ENCODE measurements at places on chromosomes 1 and 21.

GRCh38 chr21:25791319-25791718, 56.5 kb downstream of the GABPA start:
- no peak for DNase-seq

DNA sequence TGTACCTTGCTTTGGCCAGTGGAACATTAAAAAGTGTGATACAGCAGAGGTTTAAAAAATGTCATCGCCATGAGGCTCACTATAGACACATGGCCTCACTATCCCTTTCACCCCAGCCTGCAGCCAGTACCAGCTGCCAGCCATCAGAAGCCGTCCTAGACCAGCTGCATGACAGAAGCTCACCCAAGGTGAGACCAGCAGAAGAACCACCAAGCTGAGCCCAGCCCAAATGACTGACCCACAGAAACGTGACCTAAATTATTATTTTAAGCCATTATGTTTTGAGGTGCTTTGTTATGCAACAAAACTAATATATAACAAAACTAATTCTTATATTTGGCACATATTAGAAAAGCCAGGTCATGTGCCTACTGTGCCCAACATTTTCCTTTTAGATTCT, 91.1 kb downstream of the KCNN3 start:
- DNase-seq, result no peak

DNA sequence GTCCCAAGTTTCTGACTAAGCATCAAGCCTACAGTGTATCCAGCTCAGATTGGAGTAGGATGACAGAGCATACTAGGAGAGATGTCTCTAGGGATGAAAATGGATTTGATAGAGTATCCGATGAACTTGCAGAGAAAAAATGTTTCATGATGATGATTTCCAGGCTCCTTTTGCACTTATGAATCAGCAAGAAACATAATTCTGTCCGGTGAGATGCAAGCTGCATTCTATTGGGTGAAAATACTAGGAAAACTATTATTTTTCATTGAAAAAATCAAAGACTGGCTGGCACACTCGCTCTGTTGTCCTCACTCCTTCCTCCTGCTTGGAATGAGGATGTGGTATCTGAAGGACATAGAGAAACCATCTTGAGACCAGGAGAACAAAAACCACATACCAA, 35.4 kb upstream of the RAB3GAP2 start:
- DNase-seq, result no peak

DNA sequence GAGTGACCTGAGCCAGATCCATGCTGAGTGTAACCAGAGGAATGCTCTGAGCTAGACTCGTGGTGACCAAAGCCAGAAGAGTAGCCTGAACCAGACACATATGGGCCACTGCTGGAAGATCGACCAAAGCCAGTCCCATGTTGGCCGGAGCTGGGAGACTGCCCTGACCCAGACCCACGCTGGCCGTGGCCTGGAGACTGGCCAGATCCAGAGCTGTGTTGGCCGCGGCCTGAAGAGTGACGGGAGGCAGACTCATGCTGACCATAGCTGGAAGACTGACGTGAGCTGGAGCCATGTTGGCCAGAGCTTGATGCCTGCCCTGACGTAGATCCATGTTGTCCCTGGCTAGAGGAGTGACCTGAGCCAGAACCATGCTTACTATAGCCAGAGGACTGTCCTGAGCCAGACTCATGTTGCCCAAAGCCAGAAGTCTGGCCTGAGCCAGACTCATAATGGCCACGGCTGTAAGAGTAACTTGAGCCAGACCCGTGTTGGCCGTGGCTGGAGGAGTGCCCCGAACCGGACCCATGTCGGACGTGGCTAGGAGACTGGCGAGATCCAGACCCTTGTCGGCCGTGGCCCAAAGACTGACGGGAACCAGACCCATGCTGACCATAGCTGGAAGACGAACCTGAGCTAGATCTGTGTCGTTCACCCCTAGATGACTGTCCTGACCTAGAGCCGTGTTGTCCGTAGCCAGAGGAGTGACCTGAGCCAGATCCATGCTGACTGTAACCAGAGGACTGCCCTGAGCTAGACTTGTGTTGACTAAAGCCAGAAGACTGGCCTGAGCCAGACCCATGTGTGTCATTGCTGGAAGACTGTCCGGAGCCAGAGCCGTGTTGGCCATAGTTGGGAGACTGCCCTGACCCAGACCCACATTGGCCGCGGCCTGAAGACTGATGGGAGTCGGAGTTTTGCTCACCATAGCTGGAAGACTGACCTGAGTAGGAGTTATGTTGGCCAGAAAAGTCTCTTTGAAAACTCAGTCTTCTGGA, 3.5 kb downstream of the HRNR start:
- no peak for DNase-seq

DNA sequence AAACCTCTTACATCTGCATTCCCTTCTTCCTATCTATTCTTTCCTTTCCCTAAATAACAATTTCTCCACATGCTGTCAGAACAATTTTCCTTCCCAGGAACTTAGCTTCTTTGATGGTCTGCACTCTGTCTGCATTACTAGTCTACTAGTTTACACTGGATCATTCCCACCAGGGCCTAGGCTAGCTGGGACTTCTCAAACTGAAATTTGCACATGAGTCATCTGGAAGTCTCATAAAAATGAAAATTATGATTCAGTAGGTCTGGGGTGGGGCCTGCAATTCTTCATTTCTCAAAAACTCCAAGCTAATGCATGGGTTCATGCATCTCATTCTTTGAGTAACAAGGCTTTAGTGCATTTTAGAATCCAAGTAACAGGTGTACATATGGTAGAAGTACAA, 74.2 kb downstream of the GABPA start:
- no peak for DNase-seq

GRCh38 chr1:151290709-151291303, 8.7 kb downstream of the ZNF687 start:
- no peak for DNase-seq

DNA sequence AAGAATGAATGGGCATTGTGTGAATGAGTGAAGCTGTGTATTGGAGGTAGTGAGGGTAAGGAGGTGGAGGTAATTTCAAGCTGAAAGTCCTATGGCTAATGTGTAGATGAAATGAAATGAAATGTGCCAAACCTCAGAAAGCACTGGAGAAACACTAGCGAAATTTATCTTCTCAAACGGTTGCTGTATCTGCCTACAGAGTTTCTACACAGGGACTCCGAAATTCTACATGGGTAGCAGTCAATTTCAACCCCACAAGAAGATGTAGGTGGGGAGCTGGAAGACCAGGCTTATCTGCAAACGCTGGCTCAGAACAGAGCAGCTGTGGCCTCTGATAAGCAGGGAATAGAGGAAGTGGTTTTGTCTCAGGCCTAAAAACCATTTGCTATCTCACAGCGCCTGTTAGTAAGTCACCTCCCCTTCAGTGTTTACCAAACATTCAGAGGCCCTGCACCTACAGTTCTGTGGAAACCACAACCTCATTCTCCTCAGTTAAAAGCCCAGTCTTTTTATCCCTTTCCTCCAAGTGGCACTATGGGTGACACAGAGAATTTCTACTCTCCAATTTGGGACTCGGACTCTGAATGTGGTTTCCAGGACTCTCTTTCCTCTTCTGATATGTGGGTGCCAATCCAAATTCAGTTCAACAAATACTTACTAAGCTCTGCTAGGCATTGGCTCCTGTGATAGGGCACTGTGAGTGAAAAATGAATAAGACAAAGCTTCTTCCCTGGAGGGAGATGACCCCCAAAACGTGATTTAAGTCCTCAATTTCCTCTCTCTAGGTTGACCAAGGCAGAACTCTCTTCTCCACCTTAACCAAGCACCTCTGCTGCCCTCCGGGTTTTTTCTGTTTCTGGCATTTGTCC, 17.2 kb upstream of the SLAMF6 start:
- peak; percentile 76 for DNase-seq

- no peak for DNase-seq
Measured at GRCh38 chr1:169259816-169260215, 107.8 kb downstream of the NME7 start.

GRCh38 chr1:223713546-223714420, 1.4 kb downstream of the CAPN2 start:
- DNase-seq, result peak; percentile 25

GRCh38 chr1:91026777-91027176, 4.9 kb upstream of the ZNF644 start:
- DNase-seq, result no peak

- no peak for DNase-seq
Measured at GRCh38 chr1:34155860-34156259, 9.2 kb downstream of the CSMD2 start.

DNA sequence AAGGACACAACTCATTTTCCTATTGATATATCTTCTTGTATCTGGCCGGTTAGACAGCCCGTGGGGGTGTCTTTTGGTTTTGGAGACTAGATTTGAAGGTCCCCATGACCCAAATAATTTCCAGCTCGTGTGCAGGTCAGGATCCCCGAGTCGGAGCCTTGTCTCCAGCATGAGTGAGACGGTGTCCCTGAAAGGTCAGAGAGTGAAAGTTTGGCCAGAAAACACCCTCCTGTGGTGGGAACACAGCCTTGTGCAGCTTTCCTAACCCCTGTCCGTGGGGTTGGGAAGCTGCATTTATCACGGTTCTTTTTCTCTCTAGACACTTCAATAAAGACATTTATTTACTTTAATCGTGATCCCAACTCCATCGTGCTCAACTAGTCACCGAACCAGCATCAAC, 17.6 kb downstream of the COQ8A start:
- DNase-seq, result no peak

GRCh38 chr1:110565565-110565964, 40.6 kb downstream of the KCNA2 start:
- DNase-seq, result no peak

DNA sequence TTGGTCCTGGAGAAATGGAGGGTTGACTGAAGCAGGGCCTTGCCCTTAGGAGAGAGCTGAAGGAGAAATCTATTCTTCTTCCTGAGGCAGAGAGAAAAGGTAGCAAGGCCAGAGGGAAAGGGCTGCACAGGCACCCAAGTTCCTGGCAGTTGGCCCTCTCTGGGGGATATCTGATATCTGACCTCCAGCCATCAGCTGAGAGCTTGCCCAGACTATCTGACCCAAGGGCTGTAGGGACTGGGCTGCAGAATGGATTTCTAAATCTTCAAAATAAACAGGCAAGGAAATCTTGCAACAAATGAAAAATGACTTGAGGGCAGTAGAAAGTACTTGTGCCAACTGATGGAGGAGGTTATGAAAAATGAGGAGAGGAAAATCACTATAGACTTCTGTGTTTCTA, 498 bp upstream of the CLCA2 start:
- DNase-seq, result no peak

GRCh38 chr1:201582705-201583442, 43.9 kb downstream of the NAV1 start:
- no peak for DNase-seq

DNA sequence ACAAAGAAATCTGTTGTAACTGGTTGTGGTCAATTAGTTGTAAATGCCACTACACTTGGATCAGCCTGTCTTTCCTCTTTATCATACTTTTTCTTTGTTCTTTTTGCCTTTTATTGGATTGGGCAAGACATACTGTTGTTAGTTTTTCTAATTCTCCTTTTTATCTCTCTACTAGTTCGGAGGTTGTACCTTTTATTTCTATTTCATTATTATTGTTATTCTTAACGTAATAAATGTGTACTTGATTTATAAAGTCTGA, 59.2 kb downstream of the IVNS1ABP start:
- DNase-seq, result no peak

- DNase-seq, result no peak
Measured at GRCh38 chr1:17755120-17755519, at the start of gene ACTL8. ACTL8 (plus strand) TSS chr1:17755333; CDS start chr1:17823009, 67,676 bp downstream.

- DNase-seq, result no peak
Measured at GRCh38 chr1:243471754-243472745, 216.2 kb downstream of the SDCCAG8 start.

- DNase-seq, result no peak
Measured at GRCh38 chr21:45111703-45112102, 37.3 kb downstream of the ADARB1 start.

DNA sequence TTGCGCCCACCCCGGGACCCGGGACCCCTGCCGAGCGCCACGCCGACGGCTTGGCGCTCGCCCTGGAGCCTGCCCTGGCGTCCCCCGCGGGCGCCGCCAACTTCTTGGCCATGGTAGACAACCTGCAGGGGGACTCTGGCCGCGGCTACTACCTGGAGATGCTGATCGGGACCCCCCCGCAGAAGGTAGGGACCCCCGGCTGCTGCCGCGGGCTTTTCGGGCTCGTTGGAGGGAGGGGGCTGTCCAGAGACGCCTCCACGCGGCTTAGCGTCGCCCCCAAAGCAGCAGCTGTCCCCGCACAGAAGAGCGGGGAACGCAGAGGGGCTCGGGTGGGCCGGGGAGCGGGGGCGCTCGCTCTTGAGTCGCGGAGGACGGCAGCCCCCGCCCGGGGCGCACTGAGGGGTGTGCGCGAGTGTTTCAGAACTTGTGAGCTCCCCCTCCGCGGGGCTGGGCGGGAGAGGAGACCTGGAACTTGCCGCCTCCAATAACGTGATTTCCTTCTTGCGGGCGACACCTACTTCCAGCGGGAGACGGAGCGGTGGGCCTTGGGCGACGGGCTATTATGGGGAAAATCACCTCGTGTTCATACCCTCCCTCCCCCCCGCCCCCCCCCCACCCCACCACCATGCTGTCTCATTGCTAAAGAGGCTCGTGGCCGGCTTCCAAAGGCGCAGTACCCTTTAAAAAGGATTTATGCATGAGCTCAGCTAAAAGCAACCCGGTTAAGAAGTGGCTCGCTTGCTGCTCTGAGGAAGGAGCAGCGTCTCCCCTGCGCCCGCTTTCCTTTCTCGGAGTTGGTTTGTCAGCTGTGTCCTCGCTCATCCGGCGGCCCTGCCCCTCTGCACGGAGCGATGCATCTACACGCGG, 664 bp downstream of the BACE2 start:
- DNase-seq, result peak; percentile 26

DNA sequence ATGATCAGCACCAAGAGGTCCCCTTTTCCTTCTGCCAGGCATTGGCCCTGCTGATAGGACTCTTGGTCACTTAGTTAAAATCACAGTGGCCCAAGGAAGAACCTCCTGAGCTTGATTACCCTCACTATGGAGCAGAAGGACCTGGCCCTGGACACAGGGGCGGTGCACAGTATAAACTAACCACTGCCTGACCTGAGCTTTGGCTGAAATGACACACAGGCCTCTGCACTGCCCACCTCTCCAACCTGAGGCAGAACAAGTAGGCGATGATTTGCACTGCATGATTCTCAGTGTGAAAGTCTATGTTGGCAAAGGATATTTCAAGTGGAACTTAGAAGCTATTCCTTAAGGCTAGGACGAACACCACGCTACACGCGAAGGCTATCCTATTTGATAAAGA, 48.5 kb downstream of the CAPN2 start:
- no peak for DNase-seq

GRCh38 chr1:2212274-2212531, 15.9 kb upstream of the SKI start:
- no peak for DNase-seq

DNA sequence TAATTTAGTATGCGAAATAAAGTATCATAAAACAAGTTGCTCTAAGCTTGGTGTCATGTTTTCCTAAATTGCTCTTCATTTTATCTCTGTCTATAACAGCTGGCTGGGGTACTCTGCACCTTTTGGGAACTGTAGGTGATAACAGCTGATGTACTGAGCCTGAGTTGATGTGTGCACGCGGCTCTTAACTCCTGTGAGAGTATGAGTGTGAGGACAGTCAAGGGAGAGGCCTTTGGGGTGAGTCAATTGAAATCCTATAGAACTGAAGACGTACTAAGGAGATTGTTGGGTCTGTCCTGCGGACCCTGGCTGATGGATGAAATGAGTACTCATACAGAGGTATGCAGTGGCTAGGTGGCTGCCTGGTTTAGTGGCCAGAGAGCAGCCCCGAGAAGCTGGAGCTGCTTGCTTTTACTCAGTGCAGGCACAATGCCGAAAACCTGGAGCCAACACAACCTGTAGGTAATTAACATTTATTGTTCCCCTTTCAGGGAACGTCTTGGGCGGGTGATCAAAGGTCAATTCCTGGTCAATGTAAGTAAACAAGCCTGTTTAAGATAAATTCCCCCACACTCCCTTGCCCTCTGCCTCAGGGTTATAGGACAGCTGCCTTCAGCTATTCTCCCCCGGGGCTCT, 188.5 kb downstream of the PRDM2 start:
- no peak for DNase-seq

All from activated CD4-positive, alpha-beta T cell treated with anti-CD3 and anti-CD28 coated beads, Interleukin-2, amount 10 ng/mL, durations not matched to agents 7 days and 5 days (primary cell).